Cortex of kidney (tissue), 1 donor: ENCODE measurements at places on chromosomes 7 and 10.

GRCh38 chr10:52479567-52479966 is 165.5 kb downstream of the DKK1 start:
- DNase-seq, result no peak

DNA sequence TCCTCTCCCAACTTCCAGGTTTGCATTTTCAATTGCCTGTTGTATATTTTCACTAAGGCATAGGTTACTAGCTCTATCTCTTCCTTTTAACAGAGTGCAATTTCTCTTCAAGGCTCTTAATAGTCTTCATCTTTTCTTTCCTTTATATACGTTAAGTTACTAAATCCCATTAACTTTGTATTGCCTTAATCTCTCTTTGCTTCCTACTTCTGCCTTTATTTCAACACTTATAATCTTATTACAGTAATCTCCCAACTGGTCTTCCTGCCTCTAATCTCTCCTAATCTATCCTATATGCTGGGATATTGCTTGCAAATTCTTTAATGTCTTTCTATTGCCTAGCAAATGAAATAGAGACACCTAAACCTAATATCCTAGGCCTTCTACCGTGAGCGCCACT is 26.1 kb downstream of the ST7 start:
- DNase-seq, result no peak

- no peak for DNase-seq
Measured at GRCh38 chr7:136618818-136619217, 249.6 kb upstream of the CHRM2 start.

- DNase-seq, result no peak
Measured at GRCh38 chr7:102044984-102045673, 227.7 kb downstream of the CUX1 start.

- DNase-seq, result no peak
Measured at GRCh38 chr7:28784171-28784902, 173.8 kb downstream of the TRIL start.

- DNase-seq, result no peak
Measured at GRCh38 chr10:104897696-104898095, 256.6 kb downstream of the SORCS3 start.

DNA sequence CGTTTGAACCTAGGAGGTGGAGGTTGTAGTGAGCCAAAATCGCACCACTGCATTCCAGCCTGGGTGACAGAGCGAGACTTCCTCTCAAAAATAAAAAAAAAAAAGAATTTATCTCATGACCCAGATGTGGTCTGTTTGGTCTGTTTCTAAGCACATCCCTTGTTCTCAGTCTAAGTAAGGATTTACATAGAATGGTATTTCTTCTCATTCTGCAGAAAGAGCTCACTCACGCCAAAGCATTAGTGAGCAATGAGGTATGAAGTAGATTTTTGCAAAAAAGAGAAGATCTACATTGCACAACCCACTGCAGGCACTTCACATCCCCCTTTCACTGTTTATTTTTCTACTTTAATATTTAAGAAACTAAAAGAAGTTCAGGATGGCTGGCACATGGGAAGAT is 76.5 kb upstream of the FGL2 start:
- DNase-seq, result no peak

GRCh38 chr10:91909117-91909677 is at the start of gene FGFBP3:
TSS of gene FGFBP3 (minus strand) at chr10:91909486. CDS start at chr10:91908969, 517 bp downstream.
- no peak for DNase-seq

DNA sequence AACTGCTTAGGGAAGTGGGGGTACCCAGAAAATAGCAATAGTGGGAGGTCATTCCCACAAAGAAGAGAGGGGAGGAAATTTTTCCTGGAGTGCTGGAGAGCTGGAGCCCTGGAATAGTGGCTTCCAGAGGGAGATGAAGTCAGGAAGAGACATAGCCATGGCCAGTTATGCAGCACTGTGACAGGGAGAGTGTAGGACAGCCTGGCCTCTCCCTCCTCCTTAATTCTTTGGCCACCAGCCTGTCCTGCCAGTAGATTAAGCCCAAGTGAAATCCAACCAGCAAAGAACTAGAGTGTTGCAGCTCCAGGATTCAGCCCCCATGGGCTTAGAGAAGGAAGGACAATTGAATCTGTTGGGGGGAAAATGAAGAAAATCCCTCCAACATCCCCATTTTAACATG is 130.5 kb downstream of the HDAC9 start:
- no peak for DNase-seq

GRCh38 chr10:93559490-93559889 is 7.0 kb upstream of the FFAR4 start:
- DNase-seq, result no peak

DNA sequence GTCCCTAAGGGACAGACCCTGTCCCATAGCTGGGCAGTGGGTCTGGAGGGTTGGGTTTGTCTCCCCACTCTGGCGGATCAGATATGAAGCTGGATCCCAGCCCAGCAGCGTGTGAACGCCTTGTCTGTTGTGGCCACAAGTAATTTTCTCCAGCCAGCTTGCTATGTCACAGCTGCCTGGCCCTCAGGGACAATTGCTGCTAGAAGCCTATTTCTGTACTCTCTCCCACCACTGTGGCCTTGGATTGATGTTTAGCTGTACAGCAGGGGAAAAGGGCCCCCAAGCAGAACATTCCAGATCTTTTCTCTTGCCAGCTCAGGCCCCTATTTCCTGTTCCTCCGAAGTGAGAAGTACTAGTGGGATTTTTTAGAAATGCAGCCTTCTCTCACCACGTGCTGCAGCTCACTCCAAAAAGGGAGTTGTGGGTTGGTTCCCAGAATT is 53.5 kb upstream of the WAC start:
- no peak for DNase-seq

DNA sequence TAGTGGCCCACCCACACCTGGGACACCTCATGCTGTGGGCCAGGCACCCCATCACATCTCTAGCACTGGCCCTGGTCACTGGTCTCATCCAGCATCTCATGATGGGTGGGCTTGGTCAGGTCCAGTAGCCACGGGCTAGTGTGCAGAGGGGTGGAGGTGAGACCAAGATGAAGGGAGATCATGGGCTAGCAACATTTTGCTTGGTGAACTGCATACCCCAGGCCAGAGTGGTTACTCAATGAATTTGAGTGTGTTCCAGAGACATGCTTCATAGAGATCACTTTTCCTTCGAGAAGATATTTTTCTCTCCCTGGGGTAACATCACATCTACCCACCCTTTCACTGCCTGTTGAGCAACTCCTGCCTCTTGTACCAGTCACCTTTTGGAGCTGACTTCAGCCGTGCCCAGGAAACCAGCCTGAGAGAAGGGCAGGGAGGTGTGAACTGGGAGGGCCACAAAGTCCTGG is 44.2 kb downstream of the MINDY4 start:
- DNase-seq, result no peak

GRCh38 chr10:33306126-33306525 is 28.3 kb downstream of the NRP1 start:
- DNase-seq, result no peak

- DNase-seq, result no peak
Measured at GRCh38 chr7:5193880-5194279, 3.8 kb downstream of the WIPI2 start.

GRCh38 chr7:102967798-102968197 is 55.0 kb downstream of the LRRC17 start:
- DNase-seq, result no peak

DNA sequence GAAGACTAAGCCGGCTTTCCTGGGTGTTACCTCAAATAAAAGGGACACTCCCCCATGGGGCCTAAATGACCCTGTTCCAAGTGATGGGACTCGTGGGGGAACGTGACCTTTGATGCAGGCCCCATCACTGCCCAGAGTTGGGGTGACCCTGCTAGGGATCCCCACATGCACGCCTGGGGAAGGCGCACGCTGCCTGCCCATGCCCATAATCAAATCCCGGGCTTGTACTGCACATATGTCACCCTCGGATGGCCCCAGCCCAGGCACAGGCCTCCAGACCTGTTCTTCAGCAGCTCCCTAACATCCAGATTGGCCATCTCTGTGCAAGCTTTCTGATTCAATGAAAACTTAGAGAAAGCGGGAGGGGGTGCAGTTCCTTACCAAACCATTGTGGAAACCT is 14.7 kb downstream of the EBF3 start:
- no peak for DNase-seq

DNA sequence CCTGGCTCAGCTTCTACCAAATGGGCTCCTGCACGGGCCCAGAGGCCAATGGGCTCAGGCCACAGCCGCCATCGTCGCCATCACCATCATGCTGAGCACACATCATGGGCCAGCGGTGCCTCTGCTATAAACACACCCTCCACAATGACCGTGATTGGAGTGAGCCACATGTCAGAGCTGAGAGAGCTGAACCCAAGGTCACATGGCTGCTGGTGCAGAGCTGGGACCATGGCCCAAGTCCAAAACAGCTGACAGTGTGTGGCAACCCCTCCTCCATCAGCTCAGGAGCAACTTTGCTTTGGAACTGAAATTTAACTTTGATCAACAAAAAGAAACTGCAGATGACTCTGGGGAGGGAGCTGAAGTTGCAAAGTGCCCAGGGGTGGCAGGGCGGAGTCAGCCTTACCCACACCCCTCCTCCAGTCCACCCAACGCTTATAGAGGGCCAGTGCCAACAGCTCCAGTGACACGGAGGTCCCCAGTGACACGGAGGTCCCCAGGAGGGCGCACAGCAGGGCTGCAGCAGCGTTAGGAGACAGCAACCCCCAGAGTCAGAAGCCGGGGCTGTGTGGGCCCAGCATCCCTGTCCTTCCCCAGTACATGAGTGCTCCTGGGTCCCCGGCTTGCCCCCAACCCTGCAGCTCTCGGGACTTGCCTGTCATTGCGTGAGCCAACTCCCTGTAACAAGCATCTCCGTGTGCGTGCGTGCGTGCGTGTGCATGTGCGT is 249.6 kb downstream of the ELFN1 start:
- no peak for DNase-seq

- no peak for DNase-seq
Measured at GRCh38 chr7:7156663-7157062, 25.7 kb upstream of the C1GALT1 start.
